ENCODE measurements at places on chromosomes 7 and 10.

DNA sequence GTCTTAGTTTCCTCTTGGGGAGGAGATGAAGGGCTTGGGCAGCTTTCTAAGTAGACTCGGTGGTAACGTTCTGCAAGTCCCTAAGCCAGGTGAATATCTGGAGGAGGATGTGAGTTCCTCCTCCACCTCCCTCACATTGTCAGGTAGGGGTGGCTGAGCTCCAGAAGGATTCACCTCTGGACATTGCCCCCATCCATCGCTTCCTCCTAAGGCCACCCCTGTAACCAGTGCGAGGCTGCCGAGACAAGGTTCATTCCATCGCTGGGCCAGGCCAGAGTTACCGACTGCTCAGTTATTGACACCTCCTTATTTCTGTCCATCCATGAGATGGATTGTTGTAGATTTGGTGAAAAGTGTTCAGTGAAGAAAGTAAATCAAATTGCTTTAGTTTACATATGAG, 334.1 kb upstream of the KLF6 start:
- DNase-seq = no peak

- no peak for DNase-seq
These were observed 30.7 kb downstream of the DUSP5 start for GRCh38 chr10:110528224-110528996.

DNA sequence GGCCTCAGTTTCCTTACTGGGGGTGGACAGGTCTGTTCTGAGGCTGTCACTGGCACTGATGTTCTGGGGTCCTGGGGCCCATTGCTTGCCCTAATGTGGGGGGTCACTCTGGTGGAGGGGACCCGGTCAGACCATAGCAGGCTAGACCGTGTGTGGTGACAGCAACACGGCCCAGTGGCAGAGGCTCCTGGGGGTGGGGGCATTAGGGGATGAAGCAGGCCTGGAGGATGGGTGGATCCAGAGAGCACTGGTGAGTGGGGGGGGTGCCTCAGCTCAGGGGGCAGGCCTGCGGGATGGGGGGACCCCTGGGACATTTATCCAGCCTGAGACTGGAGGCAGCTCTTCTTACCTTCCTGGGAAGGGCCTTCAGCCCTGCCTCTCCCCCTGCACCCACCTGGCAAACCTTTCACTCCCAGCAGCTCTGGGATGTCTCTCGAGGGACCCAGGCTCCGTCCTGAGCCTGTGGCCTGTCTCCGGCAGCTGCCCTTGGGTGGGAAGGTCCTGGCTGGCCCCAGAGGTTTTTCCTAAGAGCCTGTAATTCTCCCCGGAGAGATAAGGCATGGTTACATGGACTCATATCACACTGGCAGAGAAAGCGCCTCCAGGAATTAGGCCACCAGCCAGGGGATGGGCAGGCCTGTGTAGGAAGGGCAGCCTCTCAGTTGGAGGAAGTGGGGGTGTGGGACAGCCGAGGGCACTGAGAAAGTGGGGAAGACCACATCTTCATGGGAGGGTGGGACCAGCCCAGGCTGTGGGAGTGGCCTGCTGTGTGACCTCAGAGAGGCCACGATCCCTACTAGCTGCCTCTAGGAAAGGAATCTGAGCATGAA, 147.7 kb downstream of the UBE2H start:
- DNase-seq = no peak

DNA sequence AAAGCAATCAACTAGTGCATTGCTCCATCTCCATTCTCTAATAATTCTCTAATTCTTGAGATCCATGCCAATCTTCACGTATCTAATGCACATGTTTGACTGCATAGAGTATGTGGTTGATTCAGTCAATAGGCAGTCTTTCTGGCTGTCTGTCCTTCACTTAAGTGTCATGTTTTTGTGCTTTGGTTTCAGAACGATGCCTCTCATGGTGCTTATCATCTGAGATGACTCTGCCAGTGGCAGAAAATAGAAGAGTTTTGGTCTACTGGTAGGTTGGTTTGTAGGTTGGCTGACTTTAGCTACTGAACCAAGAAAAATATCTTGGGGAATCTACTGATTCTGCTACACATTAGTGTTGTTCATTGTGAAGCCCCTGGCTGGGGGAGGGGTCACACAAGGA, 364.2 kb downstream of the SFMBT2 start:
- DNase-seq = no peak

GRCh38 chr10:91137822-91138221, 82.6 kb upstream of the PCGF5 start:
- DNase-seq = no peak

DNA sequence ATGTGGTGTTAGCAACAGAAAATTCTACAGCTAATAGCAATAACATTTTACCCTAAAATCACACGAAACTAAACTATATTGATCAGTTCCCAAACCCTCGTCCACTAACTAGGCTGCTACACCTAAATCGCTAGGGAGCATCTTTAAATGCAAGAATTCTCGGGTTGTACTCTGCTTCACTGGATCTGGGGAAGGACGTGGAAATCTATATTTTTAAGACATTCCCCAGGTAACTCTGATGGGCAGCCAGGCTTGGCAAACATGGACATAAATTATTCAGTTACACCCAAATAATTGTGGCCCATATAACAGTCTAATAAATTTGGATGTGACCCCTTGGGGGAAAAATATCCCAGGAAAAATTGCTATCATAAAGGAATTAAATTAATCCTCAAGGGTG, 36.3 kb upstream of the NFE2L3 start:
- DNase-seq = no peak

GRCh38 chr7:99409806-99410205, 1.0 kb downstream of the BUD31 start:
- DNase-seq = no peak

- DNase-seq = no peak
These were observed 37.4 kb upstream of the XPNPEP1 start for GRCh38 chr10:109960682-109961081.

DNA sequence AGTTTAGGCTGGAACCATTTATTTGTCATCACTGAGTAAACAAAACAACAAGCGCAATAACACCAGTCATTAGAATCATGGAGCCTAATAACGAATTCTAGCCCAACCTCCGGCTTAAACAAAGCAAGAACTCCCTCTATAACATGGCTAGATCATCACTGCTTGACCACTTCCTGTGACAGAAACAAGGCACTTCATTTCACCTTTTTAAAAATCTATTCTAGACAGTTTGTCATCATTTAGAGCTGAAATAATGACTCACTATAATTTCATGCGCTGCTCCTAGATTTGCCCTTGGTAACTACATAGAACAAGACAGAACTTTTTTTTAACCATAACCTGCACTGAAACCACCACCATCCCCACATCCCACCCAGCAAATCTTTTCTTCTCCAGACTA, 81.3 kb downstream of the OSBPL3 start:
- DNase-seq = no peak

DNA sequence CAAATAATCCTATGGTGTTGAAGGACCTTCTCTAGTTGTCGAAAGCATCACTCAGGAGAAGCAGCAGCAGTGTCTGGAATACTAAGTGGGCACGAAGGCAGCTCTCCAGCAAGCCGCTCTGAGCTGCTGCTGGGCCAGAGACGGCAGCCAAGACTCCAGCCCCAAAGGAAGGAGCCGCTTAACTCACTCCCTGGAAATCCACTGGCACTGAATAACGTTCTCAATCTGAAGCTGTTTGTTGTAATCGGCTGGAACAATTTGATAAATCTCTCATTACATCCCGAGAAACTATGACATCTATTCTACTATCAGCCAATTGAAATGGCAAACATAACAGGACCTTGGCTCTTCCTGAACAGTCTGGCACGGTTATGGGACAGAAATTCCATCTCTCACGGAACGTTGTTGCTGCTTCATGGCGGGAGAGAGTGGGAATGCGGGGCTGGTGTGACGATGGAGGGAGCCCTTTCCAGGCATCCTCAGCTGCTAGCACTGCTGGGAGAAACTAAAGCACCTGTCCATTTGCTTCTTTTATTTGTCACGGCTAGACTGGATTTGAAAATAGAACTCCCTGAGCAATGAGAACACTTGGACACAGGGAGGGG, 331.5 kb upstream of the RNF32 start:
- no peak for DNase-seq

DNA sequence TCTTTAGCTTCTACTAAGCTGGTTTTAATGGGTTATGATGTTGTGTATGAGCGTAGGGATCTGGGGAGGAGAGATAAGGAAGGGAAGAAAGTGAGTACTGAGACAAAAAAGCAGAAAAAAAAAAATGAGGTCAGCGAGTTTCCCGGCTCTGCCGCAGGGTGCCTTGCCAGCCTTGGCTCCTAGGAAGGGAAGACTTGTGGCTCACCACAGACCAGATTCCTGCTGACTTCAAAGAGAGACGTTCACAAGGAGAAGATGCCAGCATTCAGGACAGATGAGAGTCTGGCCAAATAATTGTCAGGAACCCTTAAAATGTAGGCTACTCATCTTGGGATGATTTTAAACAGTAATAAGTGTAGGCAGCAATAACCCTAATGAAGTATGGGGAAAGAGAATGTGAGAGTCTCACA, 11.4 kb upstream of the FAS start:
- DNase-seq = no peak

DNA sequence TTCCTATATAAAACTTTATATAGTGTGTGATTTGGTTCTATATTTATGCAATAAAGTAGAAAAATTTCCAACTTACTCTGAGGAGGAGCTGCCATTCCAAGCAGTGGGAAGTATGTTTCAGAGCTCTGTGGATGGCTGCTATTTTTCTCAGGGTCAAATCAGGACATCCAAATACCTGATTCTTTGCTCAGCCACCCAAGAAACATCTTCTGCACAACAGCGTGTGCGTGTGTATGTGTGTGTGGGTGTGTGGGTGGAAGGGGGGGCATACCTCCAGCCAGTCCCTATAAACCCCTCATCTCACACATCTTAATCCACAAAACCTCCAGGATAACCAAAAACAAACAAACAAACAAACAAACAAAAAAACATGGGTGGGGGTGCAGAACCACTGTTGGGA, 66.3 kb upstream of the EMX2 start:
- no peak for DNase-seq

DNA sequence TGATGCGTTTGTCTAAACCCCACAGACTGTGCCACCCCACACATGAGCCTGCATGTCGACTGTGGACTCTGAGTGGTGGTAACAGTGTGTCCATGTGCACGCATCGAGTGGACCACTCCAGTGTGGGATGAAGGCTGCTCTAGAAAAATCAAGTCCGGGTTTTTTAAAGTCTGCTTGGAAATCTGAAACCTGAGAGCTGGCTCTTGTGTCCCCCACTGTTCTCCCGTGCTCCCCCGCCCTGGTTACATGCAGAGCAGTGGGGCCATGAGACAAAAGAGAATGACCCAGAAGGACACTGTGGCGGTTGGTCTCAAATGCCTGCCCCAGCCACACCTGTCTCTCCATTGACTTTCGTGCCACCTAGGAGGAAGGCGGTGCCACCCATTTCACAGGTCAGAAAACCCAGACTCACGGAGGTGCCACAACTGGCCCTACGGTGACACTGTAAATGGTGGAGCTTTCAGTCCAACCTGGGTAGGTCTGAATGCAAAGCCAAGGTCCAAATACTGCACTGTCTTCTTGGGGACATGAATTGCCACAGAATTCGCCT, 27.3 kb upstream of the PWWP2B start:
- DNase-seq = no peak

- DNase-seq = no peak
These were observed 64.4 kb upstream of the NANOS1 start for GRCh38 chr10:118965096-118965495.

GRCh38 chr7:146216396-146217041, 99.9 kb downstream of the CNTNAP2 start:
- DNase-seq = no peak

DNA sequence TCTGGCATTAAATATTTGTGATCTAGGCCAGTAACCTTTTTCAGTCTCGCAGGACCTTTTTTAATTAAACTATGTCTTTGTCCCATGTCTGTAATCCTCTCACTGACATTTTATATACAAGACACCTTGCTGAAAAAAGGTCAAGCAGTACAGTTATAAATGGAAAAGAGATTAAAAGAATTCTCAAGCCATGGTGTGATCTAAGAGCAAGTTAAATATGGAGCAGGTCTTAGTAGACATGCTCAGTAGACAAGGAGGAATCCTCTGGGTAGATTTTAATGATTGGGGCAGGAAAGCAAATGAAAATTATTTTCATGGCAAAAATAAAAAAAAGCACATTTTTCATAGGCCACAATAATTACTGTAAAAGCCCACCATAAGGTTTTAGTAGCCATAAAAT, 203.5 kb downstream of the PPP1R3A start:
- no peak for DNase-seq

GRCh38 chr10:69093933-69094332, 6.0 kb downstream of the SRGN start:
- no peak for DNase-seq

- DNase-seq = no peak
These were observed 471.2 kb downstream of the PLXNA4 start for GRCh38 chr7:132105096-132105495.

GRCh38 chr7:78111386-78111785, 312.8 kb downstream of the PHTF2 start:
- DNase-seq = no peak

- DNase-seq = no peak
These were observed 329.2 kb upstream of the LRGUK start for GRCh38 chr7:133797818-133798520.

DNA sequence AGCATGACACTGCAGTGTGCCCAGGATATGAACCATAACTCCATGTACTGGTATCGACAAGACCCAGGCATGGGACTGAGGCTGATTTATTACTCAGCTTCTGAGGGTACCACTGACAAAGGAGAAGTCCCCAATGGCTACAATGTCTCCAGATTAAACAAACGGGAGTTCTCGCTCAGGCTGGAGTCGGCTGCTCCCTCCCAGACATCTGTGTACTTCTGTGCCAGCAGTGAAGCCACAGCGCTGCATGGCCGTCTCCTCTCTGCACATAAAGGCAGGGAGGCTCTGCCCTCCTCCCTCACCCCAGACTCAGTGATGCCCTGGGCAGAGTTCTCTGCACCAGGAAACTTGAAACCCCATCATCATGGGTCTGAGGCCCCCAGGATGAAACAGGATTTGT, 70.7 kb upstream of the PRSS58 start:
- no peak for DNase-seq

DNA sequence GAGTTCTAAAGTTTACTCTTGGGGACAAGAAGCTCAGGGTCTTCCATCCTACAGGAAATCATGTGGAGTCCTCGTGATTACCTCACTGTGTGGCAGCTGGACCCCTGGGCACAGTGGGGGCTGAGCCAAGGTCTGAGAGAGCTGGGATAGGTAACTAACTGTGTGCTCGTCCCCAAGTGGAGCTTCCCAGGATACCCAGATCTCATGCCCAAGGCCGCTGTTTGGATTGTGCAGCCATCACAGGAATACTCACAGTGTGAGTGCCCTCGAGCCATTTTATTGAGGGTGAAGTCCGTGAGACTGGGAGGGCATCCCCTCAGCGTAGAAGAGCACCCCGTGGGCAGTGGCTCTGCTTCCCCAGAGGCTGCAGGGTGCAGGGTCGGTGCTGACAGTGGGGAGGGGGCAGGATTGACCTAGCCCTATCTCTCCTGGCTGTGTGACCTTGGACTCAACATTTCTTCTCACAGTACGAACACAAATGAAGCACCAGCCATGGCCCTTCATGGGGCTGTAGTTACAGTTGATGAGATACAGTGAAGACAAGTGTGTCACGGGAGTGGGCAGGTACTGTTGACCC, 69.6 kb upstream of the LEP start:
- no peak for DNase-seq

- DNase-seq = no peak
These were observed 19.9 kb upstream of the ZCCHC24 start for GRCh38 chr10:79465341-79465740.

Data from NCI-H1436 treated with DMSO at 0.1 percent for 48 hours (cell line).